SJCRH30 (cell line): ENCODE measurements at places on chromosomes 5 and 9. TPM values are rescaled to one million over a fixed set of nuclear protein-coding genes. Genes with fewer than 3 reads are reported as not detected.

CCDC69 gene
- total RNA-seq, result 0.08 and 0.10 TPM in 2 replicates

DNAJC18 gene
- 19.7 and 19.8 TPM in 2 replicates for total RNA-seq

- H3K36me3 ChIP-seq, result no peaks in the 10 kb centered on the region
- H3K4me3 ChIP-seq, result no peak overlapping the region
- no peaks in the 10 kb centered on the region for H3K27me3 ChIP-seq
- H3K27ac ChIP-seq, result no peak overlapping the region
Observed at GRCh38 chr5:30098940-30099339, 1094.5 kb upstream of the CDH6 start.

DNA sequence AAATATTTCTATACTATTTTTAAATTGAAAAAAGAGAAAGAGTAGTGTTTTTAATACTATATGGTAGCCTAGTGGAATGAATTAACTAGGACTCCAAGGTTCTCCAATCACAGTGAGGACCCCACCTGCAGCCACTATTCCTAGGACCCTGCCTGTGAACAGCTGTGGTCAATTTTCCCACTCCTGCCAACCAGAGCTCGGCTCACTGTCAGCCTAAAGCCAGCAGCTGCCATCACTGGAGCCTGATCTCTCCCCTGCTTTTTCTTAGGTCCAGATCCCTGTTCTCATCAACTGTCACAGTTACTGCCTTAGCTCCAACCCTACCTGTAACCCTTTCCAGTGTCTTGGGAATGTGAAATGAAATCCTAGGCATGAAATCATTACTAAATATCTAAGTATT lies 25.3 kb downstream of the ARSB start:
- peaks cover 3% of the 10 kb centered on the region for H3K4me1 ChIP-seq
- H3K4me3 ChIP-seq, result no peak overlapping the region
- no peaks in the 10 kb centered on the region for H3K36me3 ChIP-seq
- DNase-seq, result peak; percentile 74
- no peak overlapping the region for H3K27ac ChIP-seq
- H3K27me3 ChIP-seq, result no peaks in the 10 kb centered on the region

DNA sequence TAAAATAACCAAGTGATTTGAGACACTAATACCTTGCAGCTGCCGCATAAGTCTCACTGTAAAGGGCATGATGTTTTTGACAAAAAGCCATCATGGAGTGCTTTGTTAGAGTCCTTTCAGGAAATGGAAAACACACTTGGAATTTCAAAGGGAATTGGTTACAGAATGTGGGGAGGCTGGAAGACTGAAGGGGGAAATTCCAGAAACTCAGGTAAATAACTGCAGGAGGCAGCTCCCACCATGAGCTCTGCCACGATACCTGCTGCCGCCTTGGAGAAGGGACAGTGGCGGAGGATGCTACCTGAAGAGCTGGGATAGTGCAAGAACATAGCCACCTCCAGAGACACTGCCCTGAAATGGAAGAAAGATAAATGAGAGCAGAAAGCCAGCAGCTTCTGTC lies 66.9 kb downstream of the PRKACG start:
- H3K4me1 ChIP-seq, result peaks cover 15% of the 10 kb centered on the region
- H3K36me3 ChIP-seq, result no peaks in the 10 kb centered on the region
- H3K4me3 ChIP-seq, result no peak overlapping the region
- H3K27ac ChIP-seq, result no peak overlapping the region

GRCh38 chr5:60811105-60811504 lies 33.0 kb downstream of the ELOVL7 start:
- H3K4me3 ChIP-seq, result no peak overlapping the region
- DNase-seq, result no peak
- no peak overlapping the region for H3K27ac ChIP-seq

DNA sequence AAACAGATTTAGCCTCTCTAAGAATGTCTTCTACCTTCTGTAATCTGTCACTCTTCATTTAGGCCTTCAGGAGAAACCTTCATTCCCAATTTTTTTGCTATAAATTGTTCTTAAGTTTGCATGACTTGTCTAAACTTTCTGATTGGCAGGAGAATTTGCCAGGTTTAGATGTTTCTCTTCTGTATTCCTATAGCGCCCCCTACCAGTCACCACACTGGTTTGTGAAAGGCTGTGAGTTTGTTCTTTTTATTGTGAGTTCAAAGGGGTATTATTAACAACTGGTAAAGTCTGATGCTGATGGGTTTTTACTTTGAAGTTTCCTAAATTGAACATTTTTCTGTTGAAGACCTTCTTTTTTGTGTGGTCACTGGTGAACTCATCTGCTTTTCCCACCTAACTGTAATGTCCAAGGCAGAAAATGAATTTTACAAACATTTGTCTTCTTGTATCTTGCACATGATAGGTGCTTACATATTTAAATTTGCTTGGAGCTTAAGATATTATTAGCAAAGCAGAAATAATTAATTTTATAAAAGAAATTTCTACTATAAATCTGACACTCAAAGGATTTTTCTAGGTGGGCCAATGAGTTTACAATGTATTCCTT lies 18.4 kb upstream of the F2RL2 start:
- H3K27ac ChIP-seq, result no peak overlapping the region
- H3K4me1 ChIP-seq, result peaks cover 6% of the 10 kb centered on the region
- no peaks in the 10 kb centered on the region for H3K27me3 ChIP-seq
- peak; percentile 71 for DNase-seq
- no peak overlapping the region for H3K4me3 ChIP-seq
- no peaks in the 10 kb centered on the region for H3K36me3 ChIP-seq

DNA sequence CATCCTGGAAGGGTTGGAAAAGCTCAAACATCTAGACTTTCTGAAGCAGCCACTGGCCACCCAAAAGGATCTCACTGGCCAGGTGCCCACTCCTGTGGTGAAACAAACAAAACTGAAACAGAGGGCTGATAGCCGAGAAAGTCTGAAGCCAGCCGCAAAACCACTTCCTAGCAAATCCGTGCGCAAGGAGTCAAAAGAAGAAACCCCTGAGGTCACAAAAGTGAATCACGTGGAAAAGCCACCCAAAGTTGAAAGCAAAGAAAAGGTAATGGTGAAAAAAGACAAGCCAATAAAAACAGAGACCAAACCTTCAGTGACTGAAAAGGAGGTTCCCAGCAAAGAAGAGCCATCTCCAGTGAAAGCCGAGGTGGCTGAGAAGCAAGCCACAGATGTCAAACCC lies 87.6 kb downstream of the MAP1B start:
- H3K4me3 ChIP-seq, result no peak overlapping the region
- peaks cover 7% of the 10 kb centered on the region; the same call in 1 of the 2 replicates for H3K4me1 ChIP-seq
- peaks cover 39% of the 10 kb centered on the region for H3K36me3 ChIP-seq

GRCh38 chr5:11383506-11384095 lies 520.6 kb downstream of the CTNND2 start:
- no peak overlapping the region for H3K4me3 ChIP-seq
- H3K27me3 ChIP-seq, result no peaks in the 10 kb centered on the region
- no peak overlapping the region for H3K27ac ChIP-seq
- no peaks in the 10 kb centered on the region for H3K4me1 ChIP-seq

GRCh38 chr9:107394264-107394663 lies 95.3 kb downstream of the KLF4 start:
- no peak overlapping the region for H3K4me3 ChIP-seq
- DNase-seq, result no peak
- H3K27ac ChIP-seq, result no peak overlapping the region
- no peaks in the 10 kb centered on the region for H3K36me3 ChIP-seq
- H3K4me1 ChIP-seq, result no peaks in the 10 kb centered on the region

GRCh38 chr9:129900263-129901027 lies 65.2 kb downstream of the USP20 start:
- H3K27me3 ChIP-seq, result no peaks in the 10 kb centered on the region
- H3K27ac ChIP-seq, result no peak overlapping the region
- H3K4me1 ChIP-seq, result no peaks in the 10 kb centered on the region
- no peak overlapping the region for H3K4me3 ChIP-seq

DNA sequence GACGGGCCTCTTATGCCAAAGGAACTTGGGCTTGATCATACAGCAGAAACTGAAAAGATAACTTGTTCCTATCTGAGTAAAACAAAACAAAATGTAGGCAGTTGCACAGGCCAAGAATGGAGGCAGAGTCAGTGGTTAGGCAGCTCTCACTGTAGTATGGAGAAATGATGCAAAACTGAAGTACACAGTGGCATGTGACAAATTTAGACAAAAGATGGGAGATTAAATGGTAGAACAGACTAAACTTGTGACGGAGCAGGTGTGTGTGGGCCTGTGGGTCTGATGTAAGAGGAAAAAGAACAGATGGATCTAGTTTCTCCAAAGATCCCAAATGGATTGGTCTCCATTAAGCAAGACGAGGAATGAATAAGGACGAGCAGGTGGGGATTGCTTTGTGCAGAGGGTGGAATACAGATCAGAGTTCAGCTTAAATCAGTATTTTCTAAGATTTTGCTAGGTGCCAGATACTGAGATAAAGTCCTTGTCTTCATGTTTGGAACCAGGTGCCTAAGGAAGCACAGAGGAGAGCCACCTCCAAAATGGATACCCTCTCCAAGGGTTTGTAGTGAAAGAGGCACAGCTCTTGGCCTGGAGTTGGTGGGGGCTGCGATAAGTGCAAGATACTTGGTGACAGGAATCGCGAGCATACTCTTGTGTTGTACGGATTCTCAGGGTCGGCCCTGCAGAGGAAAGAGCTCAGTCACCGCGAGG lies 722 bp upstream of the DCP2 start:
- DNase-seq, result no peak
- H3K4me1 ChIP-seq, result peaks cover 6% of the 10 kb centered on the region; the same call in 1 of the 2 replicates
- H3K27ac ChIP-seq, result peak overlapping the region; percentile 66
- no peaks in the 10 kb centered on the region; the same call in 1 of the 2 replicates for H3K36me3 ChIP-seq
